Transverse colon (tissue), 4 donors: ENCODE measurements at places on chromosomes 4 and X. TPM values are rescaled to one million over a fixed set of nuclear protein-coding genes. Genes with fewer than 3 reads are reported as not detected.

DNA sequence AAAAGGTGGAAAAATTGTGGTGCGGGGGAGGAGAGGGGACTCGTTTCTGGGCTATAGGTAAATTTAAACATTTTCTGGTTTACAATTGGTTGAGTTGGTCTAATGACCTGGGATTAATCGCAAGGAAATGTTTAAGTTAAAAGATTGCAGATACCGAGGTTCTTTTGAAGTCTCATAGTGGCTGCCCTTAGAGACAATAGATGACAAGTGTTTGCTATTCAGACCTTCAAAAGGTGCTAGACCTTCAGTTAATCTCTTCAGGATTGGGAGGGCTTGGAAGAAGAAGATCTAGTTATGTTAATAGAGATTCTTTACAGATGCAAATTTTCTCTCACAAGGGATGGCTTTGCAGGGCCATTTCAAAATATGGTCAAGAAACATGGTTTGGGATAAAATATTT lies 2286.1 kb upstream of the AGA start:
- no peak for DNase-seq

PRDM8 gene
- total RNA-seq: 1.9 TPM

ZNF157 gene
- total RNA-seq: 0.14 TPM

MAD2L1 gene
- 0.95 TPM for total RNA-seq
